ENCODE measurements at places on chromosomes 2 and 18.

GRCh38 chr18:46374850-46375249 is 270.7 kb downstream of the HAUS1 start:
- no peak for DNase-seq

DNA sequence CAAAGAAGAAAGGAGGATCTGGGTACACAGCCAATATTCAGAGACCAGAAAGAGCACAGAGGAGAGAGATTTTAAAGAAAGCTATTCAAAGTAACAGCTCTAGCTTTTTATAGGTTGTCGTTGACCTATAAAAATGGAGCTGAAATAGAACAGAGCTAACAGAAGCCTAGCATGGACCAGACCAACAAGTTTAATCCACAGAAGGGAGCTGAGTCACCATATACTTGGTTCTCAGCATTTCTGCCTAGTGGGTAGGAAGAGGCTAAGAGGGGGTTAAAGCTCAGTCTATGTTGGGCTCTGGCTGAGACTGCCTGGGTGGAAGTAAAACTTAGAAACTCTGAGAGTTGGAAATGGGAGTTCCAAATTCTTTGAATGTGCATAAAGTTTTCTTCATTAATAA is 678.0 kb upstream of the CDH2 start:
- no peak for DNase-seq

GRCh38 chr2:231376857-231377256 is 18.7 kb upstream of the B3GNT7 start:
- DNase-seq, result no peak

GRCh38 chr2:3595985-3596384 is 1.1 kb downstream of the COLEC11 start:
- DNase-seq, result no peak

DNA sequence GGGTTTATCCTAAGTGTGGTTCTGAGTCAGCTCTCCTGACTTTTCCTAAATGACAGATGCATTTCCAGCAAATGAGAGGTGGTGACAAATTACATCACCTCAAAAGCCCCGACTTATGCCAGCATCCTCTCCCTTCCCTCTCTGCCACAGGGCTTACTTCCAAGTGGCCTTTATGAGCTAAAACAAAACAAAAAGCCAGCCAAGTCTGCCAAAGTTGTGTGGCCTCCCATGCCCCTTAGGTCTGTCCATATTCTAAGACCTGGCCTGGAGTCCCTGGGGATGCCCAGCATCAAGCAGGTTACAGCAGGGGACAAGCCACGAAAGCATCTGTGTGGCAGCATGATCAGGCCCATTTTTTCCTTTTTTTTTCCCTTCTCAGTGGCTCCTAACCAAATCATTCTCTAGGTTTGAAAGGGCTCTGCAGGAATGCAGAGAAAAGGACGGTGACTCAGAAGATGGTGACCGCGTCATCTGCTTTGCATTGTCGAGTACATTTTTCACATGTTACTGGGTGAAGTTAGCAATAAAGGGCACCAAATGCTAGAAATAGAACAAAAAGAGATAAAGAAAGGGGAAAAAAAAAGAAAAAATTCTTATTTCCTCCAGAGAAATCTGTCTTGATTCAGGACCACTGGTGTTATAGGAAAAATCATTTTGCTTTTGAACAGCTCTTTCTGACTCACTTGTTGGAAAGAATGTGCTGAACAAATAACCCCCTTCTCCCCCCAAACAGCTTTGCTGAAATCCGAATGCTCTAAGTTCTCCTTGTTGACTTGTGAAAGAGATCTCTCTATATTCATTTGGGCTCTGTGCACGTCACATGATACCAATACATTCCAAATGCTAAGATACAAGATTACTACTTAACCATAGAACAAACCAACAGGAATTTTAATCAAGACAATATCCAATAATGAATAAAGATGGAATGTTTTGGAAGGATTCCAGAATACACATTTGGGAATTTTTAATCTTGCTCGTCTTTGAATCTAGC is 178.7 kb downstream of the EN1 start:
- no peak for DNase-seq

GRCh38 chr2:158179660-158180059 is 78.0 kb downstream of the UPP2 start:
- DNase-seq, result no peak

- DNase-seq, result no peak
Observed at GRCh38 chr2:3807853-3808252, 104.5 kb downstream of the DCDC2C start.

All from HuH-7 (cell line).